ENCODE measurements at places on chromosomes 7 and 10. TPM values are rescaled to one million over a fixed set of nuclear protein-coding genes. Genes with fewer than 3 reads are reported as not detected.

GRCh38 chr7:12694817-12695216, 7.4 kb downstream of the ARL4A start:
- no peak for DNase-seq
- no peak overlapping the region for H3K27ac ChIP-seq
- no peak overlapping the region for H3K4me3 ChIP-seq
- H3K36me3 ChIP-seq = no peaks in the 10 kb centered on the region

DNA sequence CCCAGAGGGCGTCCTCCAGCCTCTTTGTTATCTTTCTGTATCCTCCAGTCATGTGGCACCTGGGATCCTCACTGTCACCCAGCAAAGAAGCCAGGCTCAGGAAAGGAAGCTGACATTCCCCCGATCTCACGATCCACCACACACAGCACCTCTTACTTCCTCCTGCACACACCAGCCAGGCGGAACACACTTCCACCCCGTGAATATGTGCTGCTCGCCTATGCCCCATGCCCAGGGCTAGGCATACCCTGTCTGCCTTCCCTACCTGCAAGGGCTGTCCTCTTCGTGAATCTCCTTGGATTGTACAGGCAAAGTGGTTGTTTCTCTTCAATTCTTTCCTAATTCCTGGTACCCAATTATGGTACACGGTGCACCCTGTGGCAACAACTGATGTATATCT, 191.0 kb downstream of the TNS3 start:
- no peak for DNase-seq
- no peak overlapping the region for H3K4me3 ChIP-seq
- peaks cover 6% of the 10 kb centered on the region for H3K4me1 ChIP-seq
- no peak overlapping the region for H3K27ac ChIP-seq

- H3K4me3 ChIP-seq = no peak overlapping the region
- no peak for DNase-seq
- no peak overlapping the region for H3K27ac ChIP-seq
- no peaks in the 10 kb centered on the region for H3K36me3 ChIP-seq
- H3K4me1 ChIP-seq = no peaks in the 10 kb centered on the region
- no peaks in the 10 kb centered on the region for H3K27me3 ChIP-seq
Observed at GRCh38 chr10:128557149-128557710, 431.0 kb upstream of the MKI67 start.

SH3PXD2A gene
- total RNA-seq = 51.5 TPM

AKR1D1 gene
- not detected for total RNA-seq

GRCh38 chr7:142563470-142563869, 185.8 kb upstream of the PRSS1 start:
- no peaks in the 10 kb centered on the region for H3K27me3 ChIP-seq
- no peak overlapping the region for H3K4me3 ChIP-seq
- H3K4me1 ChIP-seq = no peaks in the 10 kb centered on the region
- H3K27ac ChIP-seq = no peak overlapping the region
- DNase-seq = no peak
- no peaks in the 10 kb centered on the region for H3K36me3 ChIP-seq

DNA sequence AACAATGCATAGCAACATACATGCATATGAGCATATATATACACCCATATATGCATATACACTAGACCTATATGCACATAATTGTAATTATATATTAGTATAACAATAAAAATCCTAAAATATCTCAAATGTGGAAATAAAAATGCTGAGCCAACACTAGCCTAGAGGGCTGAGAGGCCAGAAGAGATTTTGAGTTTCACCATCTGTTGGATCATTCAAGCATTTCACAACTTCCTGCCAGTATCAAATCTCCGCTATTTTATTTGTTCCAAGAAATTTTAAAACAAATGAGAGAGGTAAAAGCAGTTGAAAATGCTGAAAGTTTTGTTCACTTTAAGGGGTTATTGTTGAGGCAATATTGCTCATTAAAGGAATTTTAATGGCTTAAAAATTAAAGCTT, 187.0 kb downstream of the PCDH15 start:
- no peak overlapping the region for H3K27ac ChIP-seq
- H3K27me3 ChIP-seq = no peaks in the 10 kb centered on the region
- no peaks in the 10 kb centered on the region for H3K4me1 ChIP-seq

DNA sequence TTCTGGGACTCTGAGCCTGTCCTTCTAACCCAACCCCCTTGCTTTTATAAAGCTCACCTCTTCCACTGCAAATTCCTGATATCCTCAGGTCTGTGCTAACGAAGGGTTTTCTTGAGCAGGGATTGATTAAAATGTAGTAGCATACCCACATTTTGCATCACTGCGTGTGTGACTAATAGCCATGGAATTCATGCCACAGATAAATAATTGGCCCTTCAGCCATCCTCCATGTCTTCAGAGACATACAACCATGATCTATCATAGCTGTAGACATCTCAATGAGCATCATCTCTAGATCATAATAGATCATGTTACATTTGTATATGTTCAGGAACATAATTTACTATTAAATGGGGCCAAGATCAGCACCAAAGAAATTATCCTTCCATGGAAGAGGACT, 990.3 kb downstream of the KCNMA1 start:
- H3K27me3 ChIP-seq = no peaks in the 10 kb centered on the region
- H3K4me3 ChIP-seq = no peak overlapping the region
- no peak overlapping the region for H3K27ac ChIP-seq
- no peaks in the 10 kb centered on the region for H3K36me3 ChIP-seq
- no peak for DNase-seq

GRCh38 chr10:51983481-51983880, 284.1 kb upstream of the CSTF2T start:
- no peak overlapping the region for H3K27ac ChIP-seq
- no peaks in the 10 kb centered on the region for H3K36me3 ChIP-seq
- H3K4me3 ChIP-seq = no peak overlapping the region
- peaks cover 50% of the 10 kb centered on the region for H3K4me1 ChIP-seq
- H3K27me3 ChIP-seq = no peaks in the 10 kb centered on the region

DNA sequence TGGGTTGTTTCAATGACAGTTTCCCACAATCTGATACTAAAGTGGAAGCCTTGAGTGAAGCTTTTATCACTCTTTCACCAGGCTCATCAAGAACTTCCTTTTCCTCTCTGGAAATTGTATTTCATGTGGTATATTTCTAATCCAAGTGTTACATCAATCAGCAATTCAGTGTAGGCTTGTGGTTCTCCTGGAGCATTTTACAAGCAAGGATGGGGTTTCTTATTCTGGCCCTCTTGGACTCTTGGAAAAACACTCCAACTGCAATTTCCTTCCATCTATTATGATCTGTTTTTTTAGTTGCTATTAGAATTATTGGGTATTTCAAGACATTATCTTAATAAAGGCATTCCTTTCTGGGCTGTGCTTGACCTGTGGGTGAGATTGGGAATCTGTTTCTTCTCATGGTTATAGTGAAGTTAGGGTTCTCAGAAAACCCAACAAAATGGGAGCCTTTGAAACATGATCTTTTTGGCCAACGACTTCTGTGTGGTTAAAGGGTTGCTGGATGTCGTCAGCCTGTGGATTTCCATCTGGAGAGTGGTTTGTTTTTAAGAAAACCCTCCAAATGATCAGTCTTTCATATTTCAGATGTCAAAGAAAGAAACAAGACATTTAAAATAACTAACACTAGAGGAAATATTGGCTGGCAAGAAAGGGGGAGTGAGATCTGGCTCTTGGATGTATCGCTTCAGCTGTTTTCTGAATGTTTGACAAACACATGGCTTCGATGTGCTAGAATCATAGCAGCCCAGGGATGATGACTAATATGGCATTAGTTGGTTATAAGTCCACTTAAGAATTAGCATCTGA, 540.2 kb downstream of the LRMDA start:
- DNase-seq = no peak
- no peaks in the 10 kb centered on the region for H3K27me3 ChIP-seq
- H3K4me1 ChIP-seq = peaks cover 16% of the 10 kb centered on the region
- no peaks in the 10 kb centered on the region for H3K36me3 ChIP-seq
- H3K4me3 ChIP-seq = no peak overlapping the region
- peak overlapping the region; percentile 9 for H3K27ac ChIP-seq

PAX4 gene
- total RNA-seq = not detected

PIK3CG gene
- total RNA-seq = 8.5 TPM

FFAR4 gene
- total RNA-seq = 1.3 TPM

ZNF277 gene
- total RNA-seq = 41.5 TPM

DNA sequence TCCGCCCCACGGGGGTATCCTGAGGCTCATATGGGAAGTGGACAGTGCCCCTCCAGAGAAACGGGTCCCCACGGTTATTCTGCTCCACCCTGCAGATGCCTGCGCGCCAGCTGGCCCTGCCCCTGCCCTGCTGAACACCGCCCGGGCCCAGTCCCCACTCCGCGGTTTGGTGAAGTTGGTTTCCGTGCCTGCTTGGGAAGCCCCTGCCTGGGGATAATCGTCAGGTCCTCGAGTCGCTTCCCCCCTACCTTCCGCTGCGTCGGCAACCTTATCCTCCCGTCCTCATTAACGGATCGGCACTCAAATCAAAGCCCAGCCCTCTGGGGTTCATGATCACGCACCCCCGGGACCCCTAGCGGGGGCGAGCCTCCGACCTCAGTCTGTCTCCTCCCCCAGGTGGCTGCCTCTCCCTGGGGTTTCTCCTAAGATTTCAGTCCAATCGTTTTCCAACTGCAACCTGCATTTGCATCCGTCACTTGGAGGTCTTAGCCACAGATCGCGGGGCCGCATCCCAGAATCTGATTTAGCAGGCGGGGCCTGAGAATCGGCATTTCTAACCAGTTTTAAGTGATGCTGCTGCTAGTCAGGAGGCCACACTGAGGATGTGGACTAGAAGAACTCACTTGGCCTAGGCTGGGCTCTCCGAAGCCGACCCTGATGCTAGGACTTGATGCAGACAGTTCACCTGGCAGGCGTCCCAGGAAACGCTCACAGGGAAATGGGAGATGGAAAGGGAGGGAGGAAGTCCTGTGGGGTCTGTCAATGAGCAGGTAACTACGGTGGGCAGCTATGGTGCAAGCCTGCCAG, 27.6 kb downstream of the WDR86 start:
- H3K27ac ChIP-seq = no peak overlapping the region
- no peaks in the 10 kb centered on the region for H3K27me3 ChIP-seq
- H3K4me1 ChIP-seq = peaks cover 16% of the 10 kb centered on the region
- peaks cover 6% of the 10 kb centered on the region for H3K36me3 ChIP-seq
- H3K4me3 ChIP-seq = peak overlapping the region; percentile 63

- no peaks in the 10 kb centered on the region for H3K27me3 ChIP-seq
- H3K27ac ChIP-seq = no peak overlapping the region
- H3K4me1 ChIP-seq = peaks cover 6% of the 10 kb centered on the region
- H3K4me3 ChIP-seq = no peak overlapping the region
Observed at GRCh38 chr10:118948786-118949185, 80.7 kb upstream of the NANOS1 start.

DNA sequence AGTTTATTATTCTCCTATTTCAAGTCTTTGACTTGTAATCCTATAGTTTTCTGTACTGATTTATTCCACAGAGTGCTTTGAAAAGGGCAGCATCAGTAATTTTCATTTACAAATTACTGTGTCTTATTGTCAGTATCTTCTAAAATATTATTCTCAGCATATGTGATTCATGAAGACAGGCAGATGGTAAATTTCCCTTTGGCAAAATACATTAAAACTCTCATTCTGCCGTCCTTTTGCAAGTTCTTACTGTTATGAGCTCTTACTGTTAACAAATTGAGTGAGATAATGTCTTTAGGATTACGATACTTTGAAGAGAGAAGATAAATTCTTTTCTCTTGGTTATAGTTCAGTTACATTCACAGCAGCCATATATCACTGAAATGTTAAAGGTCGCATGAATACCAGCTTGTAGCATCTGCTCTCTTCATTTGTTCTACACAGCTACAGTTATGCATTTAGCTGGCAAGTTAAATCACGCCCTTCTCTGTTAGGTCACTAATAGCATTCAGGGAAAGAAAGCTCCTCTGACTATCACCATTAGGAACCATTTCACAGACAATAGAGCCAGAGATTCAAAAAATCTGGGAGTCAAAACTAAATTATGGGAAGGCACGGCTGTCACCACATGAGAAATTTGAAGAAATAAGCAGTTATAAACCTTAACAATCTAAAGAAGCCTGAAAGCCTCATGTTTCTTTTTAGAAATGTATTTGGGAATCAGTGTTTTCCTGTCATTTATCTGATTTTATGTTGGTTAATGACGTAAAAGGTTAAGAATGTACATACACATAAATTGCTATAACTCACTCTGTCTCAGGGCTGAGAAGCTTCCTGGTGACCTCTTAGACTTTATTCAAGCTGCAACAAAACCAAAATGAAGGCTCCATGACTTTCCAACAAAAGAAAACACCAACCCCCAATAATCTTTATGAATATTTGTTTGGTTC, 109.6 kb upstream of the SP4 start:
- H3K27me3 ChIP-seq = no peaks in the 10 kb centered on the region
- DNase-seq = no peak
- H3K36me3 ChIP-seq = no peaks in the 10 kb centered on the region
- H3K4me1 ChIP-seq = no peaks in the 10 kb centered on the region
- H3K4me3 ChIP-seq = no peak overlapping the region

SFTPD gene
- not detected for total RNA-seq

- H3K4me3 ChIP-seq = no peak overlapping the region
- no peak overlapping the region for H3K27ac ChIP-seq
- no peaks in the 10 kb centered on the region for H3K27me3 ChIP-seq
- DNase-seq = no peak
- H3K36me3 ChIP-seq = no peaks in the 10 kb centered on the region
Observed at GRCh38 chr10:124595143-124595883, 133.7 kb downstream of the LHPP start.

DNA sequence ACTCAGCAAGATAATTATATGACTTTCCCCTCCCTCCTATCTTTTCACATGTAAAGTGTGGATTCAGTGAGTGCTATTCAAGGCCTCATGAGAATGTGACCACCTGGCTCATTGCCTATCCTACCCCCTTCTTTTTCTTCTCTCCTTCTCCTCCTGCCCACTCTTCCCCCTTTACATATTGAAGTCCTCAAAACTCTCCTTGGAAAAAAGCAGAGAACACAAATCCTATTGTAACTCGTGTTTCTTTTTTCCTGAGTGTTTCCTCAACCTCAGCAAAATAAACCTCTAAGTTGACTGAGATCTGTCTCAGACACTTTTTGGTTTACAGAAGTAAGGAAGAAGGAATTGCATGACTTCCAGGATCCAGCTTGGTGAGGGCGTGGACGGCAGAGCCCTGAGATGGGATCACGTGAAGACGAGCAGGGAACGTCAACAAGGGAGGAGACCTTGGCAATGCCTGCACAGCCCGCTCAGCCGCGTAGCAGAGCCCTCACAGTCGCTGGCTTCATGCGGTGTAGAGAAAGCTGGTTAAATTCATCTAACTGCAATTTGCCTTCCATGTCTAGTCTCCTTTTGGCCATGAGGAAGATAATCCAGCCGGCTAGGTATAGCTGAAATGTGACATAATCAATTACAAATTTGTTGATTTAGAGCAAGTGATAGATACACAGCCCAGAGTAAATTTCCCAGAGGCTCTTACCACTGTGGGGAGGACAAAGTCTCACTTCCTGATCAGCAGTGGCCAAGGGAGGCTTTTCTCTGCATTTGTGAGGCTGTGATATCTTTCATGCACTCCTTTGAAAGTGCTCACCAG, 75.7 kb downstream of the LYZL2 start:
- DNase-seq = no peak
- H3K4me1 ChIP-seq = no peaks in the 10 kb centered on the region
- peak overlapping the region; percentile 51 for H3K27ac ChIP-seq

DNA sequence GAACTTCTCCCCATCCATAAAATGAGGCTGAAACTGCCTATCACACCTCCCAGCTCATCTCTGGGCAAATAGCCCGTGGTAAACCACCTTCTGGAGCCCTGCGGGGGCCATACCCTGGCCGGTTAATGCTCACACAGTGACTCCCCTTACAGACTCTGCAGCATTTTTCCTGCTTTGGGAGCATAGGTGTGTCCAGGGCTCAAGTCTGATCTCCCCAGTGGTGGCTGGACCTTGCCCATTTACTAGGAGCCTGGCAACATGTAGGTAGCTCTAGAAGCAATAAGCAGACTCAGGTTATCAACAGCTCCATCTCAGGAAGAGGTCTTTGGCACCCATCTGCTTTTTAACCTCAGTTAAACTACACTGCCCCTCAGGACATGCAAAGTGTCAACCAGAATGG, 5.5 kb upstream of the CDHR1 start:
- H3K27ac ChIP-seq = no peak overlapping the region
- no peak for DNase-seq
- H3K27me3 ChIP-seq = no peaks in the 10 kb centered on the region
